ENCODE measurements at places on chromosomes 5 and 9.

DNA sequence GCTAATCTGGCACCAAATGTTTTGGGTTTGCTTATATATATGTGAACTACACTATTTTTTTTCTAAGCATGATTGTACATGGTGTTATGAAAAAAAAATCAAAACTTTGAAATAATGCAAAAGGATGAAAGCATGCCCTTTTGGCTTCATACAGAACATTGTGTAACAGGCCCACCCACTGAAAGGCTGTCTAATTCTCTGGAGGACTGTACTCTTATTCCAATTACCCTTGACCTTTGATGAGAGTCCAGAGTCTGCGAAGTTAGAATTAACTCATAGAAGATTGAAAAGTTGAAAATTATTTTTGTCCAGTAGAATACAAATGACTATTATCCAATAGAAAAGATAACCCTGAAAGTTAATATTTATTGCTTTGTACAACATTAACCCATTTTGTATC lies 117.4 kb downstream of the ADAMTS12 start:
- DNase-seq = no peak

DNA sequence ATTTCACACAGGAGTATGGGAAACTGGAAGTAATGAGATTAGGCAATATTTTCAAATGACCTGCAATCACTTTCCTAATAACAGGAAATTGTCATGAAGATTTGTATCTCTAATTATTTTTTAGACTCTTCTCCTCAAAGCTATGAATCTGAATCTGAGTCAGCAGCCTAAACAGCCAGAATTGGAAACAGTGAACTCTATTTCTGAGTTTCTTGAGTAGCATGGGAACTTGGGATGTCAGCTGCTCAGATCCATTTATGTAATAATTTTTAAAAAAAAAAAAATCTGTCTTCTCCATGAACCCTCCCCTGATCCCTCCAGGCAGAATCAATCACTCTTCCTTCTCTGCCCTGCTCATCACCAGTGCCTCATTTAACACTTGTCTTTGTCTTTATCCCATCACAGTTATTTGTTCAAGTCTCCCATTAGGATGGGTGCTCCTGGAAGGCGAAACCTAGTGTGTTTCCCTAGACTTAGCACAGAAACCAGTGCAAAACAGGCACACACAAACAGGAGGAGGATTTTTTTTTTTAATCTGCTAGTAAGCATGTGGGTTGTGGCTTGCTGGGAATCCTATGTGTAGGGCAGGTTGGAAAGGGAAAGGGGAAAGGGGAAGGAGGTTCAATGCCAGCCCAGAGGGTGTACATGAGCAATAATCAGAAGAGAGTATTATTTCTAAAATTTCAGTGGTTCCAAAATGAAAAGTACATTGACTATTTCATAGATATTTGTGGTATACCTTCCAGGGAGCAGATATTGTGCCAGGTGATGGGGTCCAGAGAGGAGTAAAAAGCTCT lies 186.8 kb downstream of the TTLL11 start:
- no peak for DNase-seq

DNA sequence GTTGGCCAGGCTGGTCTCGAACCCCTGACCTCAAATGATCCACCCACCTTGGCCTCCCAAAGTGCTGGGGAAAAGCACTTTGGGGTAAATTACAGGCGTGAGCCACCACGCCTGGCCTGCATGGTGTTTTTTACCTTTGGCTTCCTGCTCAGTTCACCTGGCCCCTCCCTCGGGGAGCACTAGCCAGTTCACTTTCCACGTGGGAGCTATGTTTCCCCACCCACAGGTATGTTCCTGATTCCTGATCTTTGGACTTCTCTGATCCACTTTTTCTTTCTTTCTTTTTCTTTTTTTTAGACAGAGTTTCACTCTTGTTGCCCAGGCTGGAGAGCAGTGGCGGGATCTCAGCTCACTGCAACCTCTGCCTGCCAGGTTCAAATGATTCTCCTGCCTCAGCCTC lies 15.8 kb downstream of the DAB2IP start:
- DNase-seq = no peak

GRCh38 chr5:88279584-88279983 lies 10.9 kb upstream of the TMEM161B start:
- no peak for DNase-seq

GRCh38 chr9:99977033-99977792 lies 70.8 kb downstream of the STX17 start:
- DNase-seq = no peak

- DNase-seq = no peak
These were observed 48.5 kb downstream of the GDNF start for GRCh38 chr5:37791321-37791720.

DNA sequence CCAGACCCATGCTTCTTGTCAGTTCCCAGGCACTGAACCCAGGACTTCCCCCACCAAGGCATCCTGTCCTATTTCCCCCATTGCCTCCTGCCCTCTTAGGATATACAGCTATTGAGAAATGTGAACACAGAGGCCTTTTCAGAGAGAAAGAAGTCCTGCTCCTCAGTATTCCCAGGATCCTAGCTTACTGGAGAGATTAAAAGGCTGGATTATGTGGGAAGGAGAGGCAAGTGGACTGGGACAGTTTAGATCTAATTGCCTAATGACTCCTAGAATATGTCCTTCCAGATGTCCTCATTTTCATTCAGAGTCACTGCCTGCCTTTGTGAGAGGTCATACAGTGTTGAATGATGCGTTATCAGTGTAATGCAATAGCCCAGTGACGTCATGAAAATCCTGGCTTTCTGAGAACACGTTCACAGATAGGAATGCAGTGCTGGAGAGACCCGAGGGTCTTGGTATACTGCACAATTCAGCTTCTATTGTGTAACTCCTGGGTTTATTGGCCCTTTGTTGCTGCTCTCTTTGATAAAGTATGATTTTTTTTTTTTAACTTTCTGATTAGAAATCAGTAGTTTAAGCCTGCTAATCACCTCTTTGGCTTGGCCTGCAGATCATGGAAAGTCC lies 26.2 kb downstream of the WWC1 start:
- peak; percentile 71 for DNase-seq

- DNase-seq = no peak
These were observed 595.6 kb downstream of the CAAP1 start for GRCh38 chr9:26296910-26297572.

- no peak for DNase-seq
These were observed 31.6 kb downstream of the TLE4 start for GRCh38 chr9:79603222-79603920.

- DNase-seq = no peak
These were observed 54.9 kb downstream of the NDST1 start for GRCh38 chr5:150562832-150563231.

DNA sequence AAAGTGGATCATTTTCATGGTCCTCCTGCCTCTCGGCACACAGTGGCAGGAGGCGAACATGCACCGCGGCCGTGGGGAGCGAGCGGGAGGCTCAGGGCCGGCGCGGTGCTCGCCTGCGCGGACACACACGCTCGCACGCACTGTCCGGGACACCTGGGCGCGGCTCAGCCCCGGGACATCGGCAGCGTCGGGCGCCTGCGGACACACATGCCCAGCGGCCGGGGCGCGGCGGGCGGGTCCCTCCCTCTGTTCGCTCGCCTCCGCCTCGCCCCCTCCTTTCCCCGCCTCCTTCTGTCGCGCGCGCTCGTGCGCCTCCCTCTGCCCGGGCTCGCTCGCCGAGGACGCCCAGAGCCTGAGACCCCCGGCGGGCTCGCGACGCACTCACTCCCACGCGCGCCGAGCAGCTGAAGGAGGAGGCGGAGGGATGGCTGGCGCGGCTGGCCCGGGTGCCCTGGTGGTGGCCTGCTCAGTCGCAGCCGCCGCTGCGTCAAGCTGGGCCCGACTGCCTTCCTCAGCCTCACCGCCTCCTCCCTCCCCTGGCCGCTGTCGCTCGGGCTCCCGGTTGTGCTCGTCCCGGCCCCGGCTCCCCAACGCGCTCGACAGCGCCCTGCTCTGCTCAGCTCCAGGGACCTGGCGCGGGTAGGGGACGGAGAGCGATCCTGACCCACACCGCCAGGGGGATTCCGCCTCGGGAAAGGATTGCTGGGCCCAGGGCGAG lies at the start of gene FRMD3:
Gene FRMD3 (minus strand): TSS at position 230 of the 718 bp plus-strand sequence. CDS start 170 bp downstream, at position 60.
- peak; percentile 51 for DNase-seq

Measured in MG63 (cell line).